ENCODE measurements at places on chromosomes 2 and 18.
A peak's percentile ranks its signal among the peaks of the same experiment; 100 is the strongest.

GRCh38 chr2:8148260-8149006 is 533.4 kb upstream of the ID2 start:
- DNase-seq = no peak

GRCh38 chr2:74079522-74080341 is 68.0 kb downstream of the BOLA3 start:
- DNase-seq = no peak

GRCh38 chr2:215269397-215270117 is 42.3 kb upstream of the ATIC start:
- DNase-seq = peak; percentile 3

GRCh38 chr2:101474731-101475384 is at the start of gene RFX8:
RFX8 (minus strand) TSS chr2:101475112; CDS start chr2:101466848, 8,264 bp downstream.
- DNase-seq = no peak

DNA sequence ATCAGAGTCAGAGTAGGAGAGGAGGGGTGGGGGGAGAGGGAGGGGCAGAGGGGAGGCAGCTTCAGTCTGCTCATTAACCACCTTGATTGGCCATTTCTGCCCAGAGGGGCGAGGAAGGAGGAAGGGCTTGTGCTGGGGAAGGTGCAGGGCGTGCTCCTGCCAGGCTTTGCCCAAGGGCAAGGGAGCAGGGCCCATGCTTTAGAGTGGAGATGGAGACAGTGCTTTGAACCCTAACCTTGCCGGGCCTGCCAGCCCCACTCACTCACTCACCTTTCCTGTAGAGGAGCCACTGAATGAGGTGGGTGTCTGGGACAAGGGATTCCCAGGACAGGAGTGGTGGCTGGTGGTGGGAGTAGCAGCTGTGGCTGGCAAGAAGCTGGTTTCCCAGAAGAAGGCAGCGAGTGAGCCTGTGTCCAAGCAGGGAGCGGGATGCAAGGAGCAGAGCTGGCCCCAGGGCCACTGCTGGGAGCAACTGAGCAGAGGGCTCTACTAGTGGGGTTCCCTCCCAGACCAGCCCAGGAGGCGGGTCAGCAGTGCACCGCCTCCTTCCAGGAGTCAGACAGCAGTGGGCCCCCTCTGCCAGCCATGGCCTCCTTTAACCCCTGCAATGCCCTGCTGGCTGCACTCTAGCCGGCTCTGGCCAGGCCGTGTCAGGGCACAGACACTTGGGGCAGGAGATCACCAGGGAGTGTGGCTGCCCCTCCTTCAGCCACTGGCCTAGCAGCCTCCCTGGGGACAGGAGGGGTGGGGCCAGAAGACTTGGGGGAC is 3.6 kb upstream of the RUFY4 start:
- no peak for DNase-seq

Measured in NK-92 treated with Interleukin-12 subunit alpha and Interleukin-12 subunit beta, amount 100 ng/mL, for 24 hours (cell line).